A549 treated with CORT108297 at 1 μM for 4 hours (cell line): ENCODE measurements at places on chromosomes 3 and 15. TPM values are rescaled to one million over a fixed set of nuclear protein-coding genes. Genes with fewer than 3 reads are reported as not detected.

The ZIC1 gene
- total RNA-seq: 0.06 to 0.20 TPM in 2 of 5 replicates, not detected in the others

The NPAP1 gene
- not detected in 5 replicates for total RNA-seq

The TUSC7 gene
- not detected in 5 replicates for total RNA-seq

The FANCD2OS gene
- not detected in 5 replicates for total RNA-seq

The UBA7 gene
- total RNA-seq: 0.38 to 0.74 TPM (median 0.64 TPM) in 5 replicates

The CYP1A1 gene
- 1.3 to 2.5 TPM (median 2.0 TPM) in 5 replicates for total RNA-seq

The TRIM42 gene
- not detected in 5 replicates for total RNA-seq

The SPTSSB gene
- total RNA-seq: 0.07 TPM in 1 of 5 replicates, not detected in the others

The ROPN1 gene
- total RNA-seq: not detected in 5 replicates
